ENCODE measurements at places on chromosomes 12 and 14.

DNA sequence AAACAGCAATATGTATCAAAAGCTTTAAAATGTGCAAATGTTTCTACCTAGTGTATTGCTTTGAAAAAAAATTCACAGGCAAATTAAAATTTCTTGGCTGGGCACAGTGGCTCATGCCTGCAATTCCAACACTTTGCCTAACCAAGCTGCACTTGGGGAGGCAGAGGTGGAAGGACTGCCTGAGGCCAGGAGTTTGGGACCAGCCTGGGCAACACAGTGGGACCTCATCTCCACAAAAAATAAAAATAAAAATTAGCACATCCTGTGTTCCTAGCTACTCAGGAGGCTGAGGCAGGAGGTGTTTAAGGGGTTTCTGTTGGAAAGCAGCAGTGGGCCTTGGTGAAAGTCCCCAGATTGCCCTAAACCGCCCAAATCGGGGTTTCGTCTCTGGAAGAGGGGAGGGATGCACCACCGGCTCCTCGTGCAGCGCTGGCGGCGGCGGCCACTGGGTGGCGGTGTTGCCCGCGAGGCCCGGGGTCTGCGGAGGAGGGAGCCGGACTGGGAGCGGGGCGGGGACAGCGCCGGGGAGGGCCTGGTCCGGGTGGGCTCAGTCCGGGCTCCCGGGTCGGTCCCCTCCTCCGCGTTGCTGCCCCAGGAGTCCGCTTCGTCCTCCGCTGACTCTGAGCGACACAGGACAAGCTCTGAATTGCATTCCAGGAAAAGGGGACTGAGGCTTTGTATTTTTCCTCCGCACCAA lies 265.6 kb downstream of the AACS start:
- peak; percentile 87 for DNase-seq

DNA sequence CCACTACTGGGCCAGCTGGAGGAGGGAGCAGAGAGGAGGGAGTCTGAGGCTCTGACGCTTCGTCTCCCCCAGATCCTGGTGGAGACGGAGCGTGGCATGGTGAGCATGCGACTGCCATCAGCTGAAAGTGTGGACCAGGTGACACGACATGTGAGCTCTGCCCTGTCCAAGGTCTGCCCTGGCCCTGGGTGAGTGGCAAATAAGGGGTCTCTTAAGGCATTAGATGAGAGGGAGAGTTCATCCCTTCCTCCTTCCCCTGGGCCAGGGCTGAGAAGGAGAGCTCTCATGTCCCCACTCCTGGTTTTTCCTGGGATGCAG lies 2.5 kb downstream of the CARMIL3 start:
- DNase-seq: no peak

- no peak for DNase-seq
Observed at GRCh38 chr12:46674129-46674528, 151.7 kb downstream of the SLC38A4 start.

DNA sequence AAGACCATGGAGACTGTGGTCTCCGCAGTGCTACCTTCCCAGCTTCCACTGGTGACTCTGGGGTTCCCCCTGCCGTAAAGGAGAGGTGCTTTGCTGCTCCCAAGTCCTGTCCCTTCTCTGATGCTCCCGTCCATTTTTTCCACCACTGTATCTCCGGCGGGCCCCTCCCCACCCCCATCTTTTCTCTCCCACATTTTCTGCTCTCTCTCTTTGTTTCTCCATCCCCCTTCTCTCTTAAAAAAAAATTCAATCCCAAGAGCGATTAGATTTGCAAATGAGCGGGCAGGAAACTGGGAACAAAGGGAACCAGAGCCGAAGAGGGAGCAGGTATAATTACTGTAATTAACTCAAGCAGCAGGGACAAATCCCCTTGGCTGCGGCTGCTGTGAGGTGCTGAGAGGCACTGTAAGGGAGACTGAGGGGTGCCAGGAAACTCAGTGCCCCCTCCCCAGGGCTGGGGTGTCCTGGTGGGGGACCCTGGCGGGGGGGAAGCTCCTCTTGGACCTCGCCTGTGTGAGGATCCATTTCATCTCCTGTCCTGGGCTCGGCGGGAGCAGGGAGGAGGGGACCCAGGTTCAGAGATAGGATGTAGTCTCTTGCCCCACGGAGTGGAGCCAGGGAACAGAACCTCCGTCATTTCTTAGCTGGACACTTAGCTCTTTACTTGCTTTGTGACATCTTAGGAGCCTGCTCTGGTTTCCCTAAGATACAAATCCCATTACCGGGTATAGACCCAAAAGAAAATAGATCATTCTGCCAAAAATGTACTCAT lies 140.4 kb upstream of the NRXN3 start:
- DNase-seq: no peak

GRCh38 chr12:69330475-69331473 lies 17.4 kb upstream of the LYZ start:
- DNase-seq: no peak

GRCh38 chr12:80050236-80050635 lies 49.1 kb upstream of the OTOGL start:
- DNase-seq: no peak

- no peak for DNase-seq
Observed at GRCh38 chr12:9036227-9036626, 46.9 kb downstream of the KLRG1 start.

GRCh38 chr12:57782608-57783465 lies at the start of gene TSFM:
Gene TSFM, plus strand, starts transcription at chr12:57782787. Its CDS starts 15 bp downstream, at chr12:57782802.
- peak; percentile 93 for DNase-seq

- DNase-seq: no peak
Observed at GRCh38 chr12:107337346-107338095, 244.2 kb upstream of the CRY1 start.

DNA sequence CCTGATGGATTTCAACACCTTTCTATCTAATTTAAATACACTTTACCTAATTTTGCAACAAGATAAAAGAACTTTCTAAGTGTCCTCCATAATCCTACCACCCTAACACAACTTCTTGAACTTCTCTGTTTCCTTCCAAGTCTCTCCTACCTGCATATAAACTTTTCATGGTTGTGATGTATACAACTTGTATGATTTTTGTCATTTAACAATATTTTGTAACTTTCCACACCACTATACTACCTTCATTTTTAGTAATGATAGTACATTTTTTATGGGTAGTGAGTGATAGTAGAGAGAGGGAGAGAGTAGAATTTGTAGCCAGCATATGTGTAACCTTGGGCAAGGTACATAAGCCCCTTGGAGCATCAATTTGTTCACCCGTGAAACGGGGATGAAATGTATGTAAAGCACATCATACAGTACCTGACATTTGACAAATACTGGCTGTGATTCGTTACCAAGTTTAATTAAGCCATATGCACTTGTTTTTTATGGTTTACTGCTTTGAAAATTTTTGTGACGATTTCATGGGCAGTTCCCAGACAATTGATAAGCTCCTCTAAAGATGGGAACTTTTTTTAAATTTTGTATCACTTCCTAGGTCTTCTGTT lies 177.8 kb upstream of the SLC38A2 start:
- no peak for DNase-seq

- no peak for DNase-seq
Observed at GRCh38 chr14:20986811-20987210, 3.0 kb upstream of the METTL17 start.

GRCh38 chr12:55809274-55809673 lies 8.2 kb downstream of the SARNP start:
- no peak for DNase-seq

GRCh38 chr12:15265875-15266274 lies 44.7 kb upstream of the RERG start:
- no peak for DNase-seq

DNA sequence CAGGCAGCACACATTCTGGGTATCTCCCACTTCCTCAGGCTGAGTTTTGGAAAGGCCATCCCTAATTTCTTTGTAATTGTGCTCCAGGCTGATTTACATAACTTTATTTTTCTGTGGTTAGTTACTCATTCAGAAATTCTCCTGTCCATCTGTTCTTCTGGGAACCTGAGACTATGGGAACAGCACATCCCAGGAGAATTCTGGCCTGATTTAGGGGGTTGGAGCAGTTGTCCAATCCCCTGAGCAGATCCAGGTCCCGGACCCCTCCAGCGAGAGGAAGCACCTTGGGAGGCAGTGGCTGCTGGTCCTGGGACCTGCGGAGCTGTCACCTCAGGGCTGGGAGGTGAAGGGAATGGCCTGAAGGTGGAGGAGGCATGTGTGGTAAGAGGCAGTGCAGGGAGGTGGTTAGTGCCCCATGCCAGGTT lies 40.4 kb downstream of the TSPAN9 start:
- no peak for DNase-seq

- DNase-seq: no peak
Observed at GRCh38 chr12:19800884-19801283, 361.6 kb downstream of the AEBP2 start.

DNA sequence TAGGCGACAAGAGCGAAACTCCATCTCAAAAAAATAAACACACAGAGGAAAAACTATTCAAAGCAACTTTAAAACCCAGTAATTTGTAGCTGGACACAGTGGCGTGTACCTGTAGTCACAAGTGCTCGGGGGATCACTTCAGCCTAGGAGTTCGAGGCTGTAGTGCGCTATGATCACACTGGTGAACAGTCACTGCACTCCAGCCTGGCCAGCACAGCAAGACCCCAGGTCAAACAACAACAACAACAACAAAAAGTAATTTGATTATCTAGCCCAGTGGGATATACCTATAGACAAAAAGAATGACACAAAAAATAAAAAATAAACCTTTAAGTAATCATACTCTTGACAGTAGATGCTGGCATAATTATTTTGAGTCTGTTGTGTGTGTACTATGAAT lies 29.3 kb downstream of the STX2 start:
- DNase-seq: no peak

DNA sequence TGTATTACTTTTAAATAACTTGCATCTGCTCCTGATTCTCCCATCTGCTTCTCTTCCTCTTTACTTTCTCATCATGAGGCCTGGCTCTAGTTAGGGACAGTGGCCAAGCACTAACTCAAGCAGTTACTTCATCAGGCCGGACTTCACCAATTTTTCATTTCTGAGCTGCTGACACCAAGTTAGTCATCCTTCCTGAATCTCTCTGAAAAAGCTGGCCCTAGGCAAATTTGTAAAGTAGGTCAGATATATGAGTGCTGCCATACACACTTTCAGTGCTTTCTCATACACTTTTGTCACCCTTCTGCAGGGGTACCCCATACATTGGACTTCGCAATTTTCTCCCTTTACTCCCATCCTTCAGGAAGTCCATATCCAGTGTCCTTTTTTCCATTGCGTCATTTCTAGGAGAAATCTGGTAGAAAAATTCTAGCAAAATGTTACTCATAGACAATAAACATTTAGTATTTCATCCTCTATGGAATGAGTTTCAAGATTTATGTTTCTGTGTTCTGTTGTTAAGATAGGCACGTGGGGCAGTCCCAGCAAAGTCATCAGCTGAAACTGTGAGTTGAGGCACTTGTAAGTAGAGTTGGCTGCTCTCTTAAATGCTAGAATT lies 276.8 kb upstream of the TMPO start:
- no peak for DNase-seq

- DNase-seq: no peak
Observed at GRCh38 chr12:91053951-91054715, 3.7 kb downstream of the KERA start.

- DNase-seq: no peak
Observed at GRCh38 chr12:21438643-21439042, 1.2 kb downstream of the PYROXD1 start.

- DNase-seq: no peak
Observed at GRCh38 chr14:104443391-104444158, 136.0 kb upstream of the C14orf180 start.

DNA sequence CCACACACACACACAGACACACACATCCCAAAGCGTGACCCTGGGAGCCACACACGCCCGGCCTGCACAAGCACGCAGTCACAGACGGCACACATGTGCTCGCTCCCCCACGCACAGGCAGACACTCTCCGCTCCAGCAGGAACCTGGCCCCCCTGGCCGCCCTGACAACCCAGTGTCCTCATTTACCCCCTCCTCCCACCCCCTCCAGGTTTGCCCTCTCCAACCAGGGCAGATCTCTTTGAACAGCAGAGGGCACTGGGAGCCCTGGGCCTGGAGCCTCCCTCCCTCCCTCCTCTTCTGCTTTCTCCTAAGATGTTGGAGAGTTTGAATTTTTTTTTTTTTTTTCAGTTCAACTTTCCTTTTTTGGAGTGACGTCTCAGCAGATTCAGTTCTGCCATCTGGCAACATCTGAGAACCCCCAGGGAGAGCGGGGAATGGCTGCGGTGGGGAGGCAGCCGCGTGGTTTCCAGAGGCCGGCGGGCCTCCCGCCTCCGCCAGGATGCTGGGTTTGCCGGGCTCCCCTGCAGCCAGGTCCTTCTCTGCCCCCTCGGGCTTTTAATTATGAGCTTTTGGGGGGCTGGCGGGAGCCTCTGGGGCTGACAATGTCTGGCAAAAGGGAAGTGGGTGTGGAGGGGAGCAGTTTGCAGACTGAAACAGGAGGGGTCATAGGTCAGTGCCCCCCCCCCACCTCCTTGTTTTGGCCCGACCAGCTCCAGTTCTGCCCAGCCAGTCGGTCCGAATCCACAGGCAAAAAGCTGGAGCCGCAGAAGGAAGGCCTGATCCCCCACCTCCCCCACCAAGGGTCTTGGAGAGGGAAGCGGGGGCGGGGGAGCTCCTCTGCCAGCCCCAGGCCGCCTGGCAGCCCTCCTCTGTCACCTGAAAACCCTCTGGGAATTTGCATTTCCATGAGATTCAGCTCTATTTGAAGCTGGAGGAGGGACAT lies 1.3 kb upstream of the NCOR2 start:
- DNase-seq: no peak

DNA sequence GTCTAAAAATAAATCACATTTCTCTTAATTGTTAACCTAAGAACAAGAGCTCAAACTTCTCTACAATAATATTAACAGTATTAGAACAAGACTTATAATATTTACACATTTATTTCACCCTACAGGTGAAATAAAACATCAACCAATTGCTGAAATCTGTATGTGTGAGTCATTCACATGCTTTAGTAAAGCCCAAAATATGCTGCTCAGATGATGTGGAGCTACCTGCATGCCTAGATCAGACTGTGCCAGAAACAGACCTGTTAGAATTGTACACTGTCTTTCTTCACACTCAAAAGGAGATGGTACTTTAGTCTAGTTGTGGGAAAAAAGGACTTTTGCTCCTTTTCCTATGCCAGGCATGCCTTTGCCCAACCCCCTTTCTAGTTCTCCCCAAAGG lies 54.7 kb downstream of the RPS6KA5 start:
- no peak for DNase-seq

- DNase-seq: no peak
Observed at GRCh38 chr12:130083002-130083401, 79.3 kb upstream of the FZD10 start.

GRCh38 chr14:29895591-29896083 lies 32.0 kb downstream of the PRKD1 start:
- DNase-seq: no peak

DNA sequence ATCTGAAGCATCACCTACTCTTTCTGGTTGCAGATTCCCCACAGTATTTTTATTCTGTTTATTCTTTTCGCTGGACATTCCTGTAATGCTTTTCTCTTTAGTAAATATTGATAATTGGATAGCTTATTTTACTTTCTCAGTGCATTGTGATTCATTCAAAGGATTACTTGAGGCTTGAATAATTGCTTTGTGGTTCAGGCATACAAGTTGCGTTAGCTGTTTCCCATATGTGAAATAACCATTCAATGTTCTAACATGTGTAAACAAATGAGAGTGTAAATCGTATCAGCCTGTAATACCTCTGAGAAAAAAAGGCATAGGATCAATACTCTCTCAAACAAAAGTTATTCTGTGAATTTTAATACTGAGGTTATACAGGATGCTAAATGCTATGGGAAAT lies 1004.2 kb upstream of the SEL1L start:
- no peak for DNase-seq

- DNase-seq: no peak
Observed at GRCh38 chr12:68111995-68112394, 47.5 kb downstream of the IFNG start.

Measured in progenitor cell of endocrine pancreas (in vitro differentiated cells).